ENCODE measurements at places on chromosomes 7 and 10.

DNA sequence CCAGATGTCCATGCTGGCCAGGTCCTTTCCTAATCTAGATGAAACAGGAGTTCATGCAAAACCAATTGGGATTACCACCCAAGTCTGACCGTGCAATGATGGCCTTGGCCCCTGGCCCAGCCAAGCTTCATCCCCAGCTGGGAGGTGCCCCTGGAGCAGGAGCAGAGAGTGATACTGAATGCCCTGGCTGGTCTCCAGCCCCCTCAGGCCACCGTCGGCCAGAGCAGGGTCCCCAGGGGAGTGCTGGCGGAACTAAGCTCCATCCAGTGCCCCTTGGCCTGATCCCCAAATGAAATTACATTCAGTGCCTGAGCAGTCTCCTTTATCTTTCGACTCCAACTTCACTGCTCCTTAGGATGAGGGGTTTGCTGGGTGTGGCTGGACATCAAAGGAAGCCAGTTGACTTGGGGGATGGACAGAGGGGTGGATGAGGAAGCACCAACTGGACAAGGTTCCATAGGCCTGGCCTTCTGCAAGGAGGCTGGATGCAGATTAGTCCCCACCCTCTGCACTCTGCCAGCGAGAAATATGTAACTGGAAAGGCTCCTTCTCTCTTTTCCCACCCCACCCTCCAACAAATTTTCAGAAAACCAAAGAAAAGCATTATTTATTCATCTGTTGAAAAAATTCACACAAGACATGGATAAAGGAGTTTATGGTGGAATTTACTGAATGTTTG lies 275.5 kb downstream of the PLXNA4 start:
- no peak for DNase-seq

DNA sequence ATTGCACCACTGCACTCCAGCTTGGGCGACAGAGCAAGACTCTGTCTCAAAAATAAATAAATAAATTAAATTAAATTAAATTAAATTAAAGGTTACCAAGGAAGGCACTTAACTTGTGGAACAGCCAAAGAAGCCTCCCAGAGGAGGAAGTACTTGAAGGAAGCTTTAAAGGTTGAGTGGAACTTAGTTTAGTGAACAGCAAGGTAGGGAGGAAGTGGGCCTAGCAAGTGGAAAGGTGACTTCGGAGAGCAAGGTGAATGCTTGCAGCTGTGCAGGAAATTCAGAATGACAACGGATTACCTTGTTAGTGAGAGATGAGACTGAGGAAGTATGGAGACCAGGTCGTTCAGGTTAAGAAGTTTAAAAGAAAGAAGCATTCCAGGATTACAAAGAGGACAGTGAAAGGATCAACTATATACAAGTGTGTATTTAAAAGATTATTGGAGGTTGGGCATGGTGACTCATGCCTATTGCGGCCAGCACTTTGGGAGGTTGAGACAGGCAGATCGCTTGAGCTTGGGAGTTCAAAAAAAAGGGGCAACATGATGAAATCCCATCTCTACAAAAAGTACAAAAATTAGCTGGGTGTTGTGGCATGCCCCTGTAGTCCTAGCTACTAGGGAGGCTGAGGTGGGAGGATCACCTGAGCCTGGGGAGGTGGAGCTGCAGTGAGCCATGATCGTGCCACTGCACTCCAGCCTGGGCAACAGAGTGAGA lies 12.8 kb upstream of the RPEL1 start:
- DNase-seq: no peak

- no peak for DNase-seq
Measured at GRCh38 chr10:110218632-110219031, 11.2 kb downstream of the MXI1 start.

DNA sequence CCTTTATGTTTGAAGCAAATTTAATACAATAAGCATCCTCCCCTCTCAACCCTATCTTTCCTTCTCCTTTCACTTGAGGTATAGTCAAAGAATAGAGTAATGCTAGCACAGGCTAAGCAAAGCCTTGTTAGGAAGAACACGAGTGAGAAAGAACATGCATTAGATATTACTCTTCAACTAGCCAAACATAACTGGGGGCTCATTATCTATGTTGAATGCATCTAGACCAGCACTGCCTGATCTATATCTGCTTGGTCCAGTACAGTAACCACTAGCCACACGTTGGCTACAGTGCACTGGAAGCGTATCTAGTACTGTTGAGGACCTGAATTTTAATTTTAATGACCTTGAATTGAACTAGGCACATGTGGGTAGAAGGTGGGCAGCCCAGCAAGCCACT lies 21.0 kb downstream of the SFMBT2 start:
- DNase-seq: no peak

GRCh38 chr7:75637854-75638593 lies 100.7 kb downstream of the HIP1 start:
- peak; percentile 11 for DNase-seq

DNA sequence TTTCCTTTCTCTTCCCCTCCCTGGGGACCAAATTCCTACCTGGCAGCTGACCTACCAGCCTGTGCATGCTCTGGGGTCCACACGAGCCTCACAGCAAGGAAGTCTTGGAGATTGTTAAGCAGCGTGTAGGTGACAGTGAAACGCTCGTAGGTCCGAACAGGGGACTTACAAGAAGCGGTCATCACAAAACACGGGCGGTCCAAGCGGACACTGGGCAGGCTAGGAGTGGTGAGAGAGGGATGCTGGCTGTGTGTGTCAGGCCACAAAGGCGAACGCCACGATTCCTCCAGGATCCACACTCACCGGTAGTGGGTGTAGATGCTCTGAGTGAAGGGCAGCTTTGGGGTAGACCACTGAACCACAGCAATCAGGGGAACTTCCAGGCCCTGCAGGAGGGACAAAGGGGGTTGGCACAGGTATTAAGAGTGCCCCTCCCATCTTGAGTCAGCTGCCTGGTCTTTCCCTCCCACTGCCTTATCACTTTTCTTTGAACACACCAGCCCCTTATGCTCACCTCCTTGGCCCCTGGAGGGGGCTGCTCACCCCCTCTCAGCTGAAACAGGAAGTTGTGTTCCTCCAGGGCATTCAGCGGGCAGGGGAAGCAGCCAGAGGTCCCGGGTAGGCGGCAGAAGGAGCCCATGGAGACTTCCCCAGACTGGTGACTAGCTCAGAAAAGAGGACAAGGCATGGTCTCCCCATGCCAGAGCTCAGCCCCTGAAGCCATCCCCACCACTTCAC lies 2.0 kb downstream of the TRAPPC14 start:
- peak; percentile 50 for DNase-seq

- DNase-seq: no peak
Measured at GRCh38 chr10:68489919-68490318, 18.1 kb upstream of the DNA2 start.

DNA sequence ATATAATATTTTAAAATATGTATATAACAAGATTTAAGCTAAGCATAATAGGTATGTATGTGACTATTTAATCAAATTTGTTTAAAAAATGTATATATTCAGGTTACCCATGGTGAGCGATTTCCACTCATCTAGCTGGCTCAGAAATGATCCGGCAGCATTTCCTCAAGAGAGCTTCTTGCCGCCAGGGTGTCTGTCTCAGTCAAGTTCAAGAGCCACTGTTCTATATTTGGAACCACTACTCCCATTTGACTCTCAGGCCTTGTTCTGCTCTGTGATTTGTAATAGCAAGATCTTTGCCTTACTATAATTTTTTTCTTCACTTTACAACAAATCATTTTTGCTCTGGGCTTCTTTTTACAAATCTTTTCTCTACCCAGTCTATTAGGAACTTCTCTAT lies 48.7 kb upstream of the CNTNAP2 start:
- no peak for DNase-seq

- no peak for DNase-seq
Measured at GRCh38 chr10:59057345-59057744, 119.1 kb upstream of the PHYHIPL start.

- no peak for DNase-seq
Measured at GRCh38 chr7:1732072-1732471, 62.0 kb downstream of the ELFN1 start.

- no peak for DNase-seq
Measured at GRCh38 chr10:119441151-119441821, 101.2 kb downstream of the RGS10 start.

GRCh38 chr7:150979713-150980390 lies 1.7 kb upstream of the KCNH2 start:
- no peak for DNase-seq

GRCh38 chr10:53029449-53029848 lies 256.9 kb upstream of the MBL2 start:
- no peak for DNase-seq

Measured in ELF-1 (cell line).